ENCODE measurements at places on chromosomes 1 and 21.

DNA sequence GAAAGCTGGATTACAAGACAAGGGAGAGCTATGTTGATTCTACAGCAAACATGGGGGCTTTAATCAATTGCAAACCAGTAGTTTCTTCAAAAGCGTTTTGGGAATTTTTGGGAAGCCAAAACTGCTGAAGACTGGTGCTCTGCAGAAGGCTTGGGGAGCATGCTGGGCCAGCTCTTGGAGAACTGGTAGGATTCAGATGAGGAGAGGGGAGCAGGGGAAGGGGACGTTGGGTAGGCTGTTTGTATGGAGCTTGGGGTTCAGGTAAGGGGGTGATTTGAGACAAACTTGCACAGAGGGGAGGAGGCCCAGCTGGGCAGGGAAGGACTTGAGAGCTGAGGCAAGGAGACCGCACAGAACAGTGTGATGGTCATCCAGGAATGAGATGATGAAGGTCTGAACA, 2.6 kb upstream of the MYOG start:
- DNase-seq, result no peak

- no peak for DNase-seq
These were observed 76.4 kb downstream of the ACBD6 start for GRCh38 chr1:180425952-180426351.

DNA sequence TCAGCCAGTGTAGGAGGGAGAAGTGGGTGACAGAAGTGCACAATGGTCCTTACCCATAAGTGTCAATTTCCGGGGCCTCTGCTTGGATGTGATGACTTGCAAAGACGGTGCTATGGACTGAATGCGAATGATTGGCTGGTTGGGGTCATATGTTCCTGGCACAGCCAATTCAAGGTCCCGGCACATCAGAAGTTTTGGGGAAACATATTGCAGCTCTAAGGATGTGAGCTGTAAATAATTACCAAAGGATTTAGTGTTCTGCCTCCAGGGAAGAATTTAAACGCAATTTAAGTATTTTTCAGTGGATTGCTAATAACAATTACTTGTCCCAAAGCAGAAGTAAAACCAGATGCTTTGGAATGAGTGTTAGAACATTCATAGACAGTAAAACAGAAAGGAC, 26.9 kb upstream of the EXOSC10 start:
- DNase-seq, result no peak

DNA sequence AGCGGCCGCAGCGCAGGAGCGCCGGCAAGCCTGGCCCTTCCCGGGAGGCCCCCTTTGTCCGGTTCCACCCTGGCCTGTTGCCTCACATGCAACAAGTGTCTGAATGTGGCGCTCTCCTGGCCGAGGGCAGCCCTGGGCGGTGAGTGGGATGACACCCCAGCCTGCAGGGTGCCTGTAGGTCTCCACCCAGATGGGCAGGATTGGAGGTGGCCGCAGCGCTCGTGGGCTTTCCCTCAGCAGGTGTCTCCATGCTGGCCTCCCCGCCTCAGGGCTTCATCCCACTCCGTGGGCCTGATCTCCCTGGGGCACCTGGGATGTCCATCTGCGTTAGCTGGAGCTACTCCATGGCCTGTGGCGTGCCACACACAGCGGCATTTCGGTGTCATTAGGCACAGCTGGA, 1.5 kb downstream of the MIB2 start:
- no peak for DNase-seq

GRCh38 chr1:2502210-2502609, 24.2 kb downstream of the PANK4 start:
- no peak for DNase-seq

DNA sequence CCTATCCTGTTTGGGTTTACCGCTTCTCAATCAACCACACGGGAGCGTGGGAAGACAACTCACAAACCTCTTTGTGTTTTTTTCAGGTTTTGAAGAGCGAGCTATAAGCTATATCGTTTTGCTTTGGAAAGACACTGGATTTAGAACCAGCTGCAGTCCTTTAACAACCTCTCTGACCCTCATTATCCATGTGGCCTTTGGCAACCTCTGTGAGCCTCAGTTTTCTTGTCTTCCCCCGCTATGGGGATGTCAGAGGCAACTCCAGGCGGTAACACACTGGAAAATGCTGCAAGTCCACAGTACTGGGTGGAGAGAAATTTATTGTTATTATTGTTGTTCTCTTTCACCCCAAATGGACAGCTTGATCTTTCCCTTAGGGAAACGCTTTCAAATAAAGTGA, 100.0 kb downstream of the ETS2 start:
- DNase-seq, result no peak
